ENCODE measurements at places on chromosomes 7 and 10. TPM values are rescaled to one million over a fixed set of nuclear protein-coding genes. Genes with fewer than 3 reads are reported as not detected.

GRCh38 chr7:10793995-10794775, 179.5 kb upstream of the PHF14 start:
- H3K4me3 ChIP-seq: no peak overlapping the region
- H3K27me3 ChIP-seq: no peaks in the 10 kb centered on the region
- no peaks in the 10 kb centered on the region for H3K36me3 ChIP-seq
- peaks cover 1% of the 10 kb centered on the region for H3K4me1 ChIP-seq

- H3K27me3 ChIP-seq: no peaks in the 10 kb centered on the region
- no peak for DNase-seq
- no peak overlapping the region for H3K27ac ChIP-seq
- no peak overlapping the region for H3K4me3 ChIP-seq
These were observed 81.2 kb downstream of the ZNRF2 start for GRCh38 chr7:30365621-30366020.

DNA sequence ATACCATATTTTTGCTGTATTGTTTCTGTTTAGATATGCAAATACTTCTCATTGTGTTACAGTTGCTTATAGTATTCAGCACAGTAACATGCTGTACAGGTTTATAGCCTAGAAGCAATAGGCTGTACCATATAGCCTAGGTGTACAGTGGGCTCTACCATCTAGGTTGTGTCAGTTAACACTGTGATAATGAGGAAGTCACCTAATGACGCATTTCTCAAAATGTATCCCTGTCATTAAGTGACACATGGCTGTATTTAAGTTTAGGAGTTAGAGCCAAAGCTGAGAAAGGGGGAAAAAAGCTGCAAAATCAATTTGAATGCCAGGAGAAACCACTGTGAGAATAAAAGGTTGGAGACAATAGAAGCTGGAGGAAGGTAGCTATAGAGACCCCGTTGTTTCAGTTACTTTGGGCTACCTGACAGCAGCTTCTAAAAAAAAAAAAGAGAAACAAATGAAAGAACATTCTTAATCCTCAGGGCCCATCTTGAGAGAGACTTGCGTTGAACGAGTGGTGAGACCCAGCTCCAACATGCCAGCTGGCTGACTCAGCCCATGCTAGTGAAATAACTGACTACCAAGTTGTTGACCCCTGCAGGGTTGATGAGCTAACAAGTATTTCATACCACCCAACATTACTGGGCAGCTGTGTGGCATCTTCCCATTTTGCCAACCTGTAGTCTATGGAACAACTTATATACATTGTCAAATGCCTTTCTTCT, 8.7 kb downstream of the STARD3NL start:
- H3K36me3 ChIP-seq: peaks cover 14% of the 10 kb centered on the region
- H3K4me3 ChIP-seq: no peak overlapping the region

- H3K27ac ChIP-seq: no peak overlapping the region
- DNase-seq: no peak
- H3K27me3 ChIP-seq: peaks cover 2% of the 10 kb centered on the region
- H3K36me3 ChIP-seq: no peaks in the 10 kb centered on the region
- no peak overlapping the region for H3K4me3 ChIP-seq
- H3K4me1 ChIP-seq: no peaks in the 10 kb centered on the region
These were observed 158.9 kb upstream of the ADCY1 start for GRCh38 chr7:45415265-45415664.

DNA sequence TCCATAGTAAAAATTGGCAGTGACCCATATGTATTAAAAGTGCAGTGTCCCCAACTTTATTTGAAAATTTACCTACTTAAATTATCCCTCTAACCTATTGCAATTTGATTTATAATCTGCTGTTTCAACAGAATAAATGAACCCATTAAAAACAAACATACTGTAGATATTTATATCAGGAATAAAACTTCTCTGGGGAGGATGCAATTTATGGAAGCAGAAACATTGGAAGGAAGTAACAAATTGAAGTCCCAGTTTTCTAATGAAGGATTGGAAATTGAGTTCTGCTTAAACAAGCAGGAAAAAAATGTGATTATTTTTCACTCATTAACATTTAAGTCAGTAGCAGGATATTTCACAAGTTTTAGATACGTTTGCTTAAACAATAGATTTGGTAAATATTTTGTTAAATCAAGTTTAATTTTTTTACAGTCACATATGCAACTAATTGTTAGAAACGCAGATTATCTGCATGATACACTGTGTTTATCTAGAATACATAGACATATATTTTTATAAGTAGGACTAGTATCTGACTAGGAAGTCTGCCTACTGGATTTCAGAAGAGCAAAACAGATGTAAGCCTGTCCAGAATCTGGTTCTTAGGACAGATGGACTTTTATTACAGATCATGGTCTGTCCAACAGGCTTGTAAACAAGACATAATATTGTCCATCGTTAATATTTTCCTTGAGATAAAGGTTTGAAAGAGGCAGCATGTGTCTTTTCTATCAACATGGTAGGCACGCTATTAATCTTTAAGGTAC, 5.3 kb downstream of the AGMO start:
- peaks cover 8% of the 10 kb centered on the region for H3K4me1 ChIP-seq
- no peak overlapping the region for H3K27ac ChIP-seq
- H3K36me3 ChIP-seq: no peaks in the 10 kb centered on the region
- H3K4me3 ChIP-seq: no peak overlapping the region
- no peak for DNase-seq

DNA sequence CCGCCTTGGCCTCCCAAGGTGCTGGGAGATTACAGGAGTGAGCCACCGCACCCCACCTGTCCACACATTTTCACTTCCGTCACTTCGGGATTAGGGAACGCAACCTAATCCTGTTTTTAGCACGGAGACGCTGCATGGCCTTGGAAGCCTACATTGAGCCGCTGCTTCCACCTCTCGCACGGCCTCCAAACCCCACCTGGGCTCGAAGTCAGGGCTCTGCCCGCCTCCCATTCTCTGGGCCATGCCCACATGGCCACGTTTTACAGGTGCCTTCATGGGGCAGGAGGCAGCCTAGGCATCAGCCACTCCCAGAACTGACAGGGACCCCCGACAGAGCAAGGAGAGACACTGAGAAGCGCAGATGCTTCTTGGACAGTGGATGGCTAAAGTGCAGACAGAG, 100.6 kb downstream of the OAT start:
- H3K27ac ChIP-seq: no peak overlapping the region
- no peak for DNase-seq
- H3K4me3 ChIP-seq: no peak overlapping the region
- no peaks in the 10 kb centered on the region for H3K4me1 ChIP-seq
- no peaks in the 10 kb centered on the region for H3K36me3 ChIP-seq

Gene MPP7
- 17.5 TPM for total RNA-seq

DNA sequence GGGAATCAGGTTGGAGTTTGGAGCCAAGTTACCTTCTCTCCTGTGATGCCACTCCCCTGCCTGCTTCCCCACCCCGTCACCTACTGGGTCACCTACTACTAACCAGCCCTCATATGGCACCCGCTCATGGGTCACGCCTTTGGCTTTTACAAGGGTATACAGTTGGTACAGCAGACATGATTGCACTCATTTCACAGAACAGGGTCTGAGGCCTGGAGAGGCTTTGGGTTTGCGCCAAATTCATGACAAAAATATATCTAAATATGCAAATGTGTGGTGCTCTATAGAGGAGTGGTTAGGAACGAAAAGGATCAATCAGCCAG, 10.7 kb downstream of the CRYGN start:
- H3K4me1 ChIP-seq: peaks cover 24% of the 10 kb centered on the region
- H3K27ac ChIP-seq: peak overlapping the region; percentile 97
- no peaks in the 10 kb centered on the region for H3K27me3 ChIP-seq

Gene SYCE1
- total RNA-seq: not detected

GRCh38 chr10:60964257-60965235, 20.6 kb upstream of the RHOBTB1 start:
- no peaks in the 10 kb centered on the region for H3K36me3 ChIP-seq
- peak; percentile 21 for DNase-seq
- peaks cover 6% of the 10 kb centered on the region for H3K4me1 ChIP-seq
- no peak overlapping the region for H3K4me3 ChIP-seq
- no peak overlapping the region for H3K27ac ChIP-seq

Gene SYNPO2L
- 0.07 TPM for total RNA-seq

Gene IKZF1
- 0.36 TPM for total RNA-seq

DNA sequence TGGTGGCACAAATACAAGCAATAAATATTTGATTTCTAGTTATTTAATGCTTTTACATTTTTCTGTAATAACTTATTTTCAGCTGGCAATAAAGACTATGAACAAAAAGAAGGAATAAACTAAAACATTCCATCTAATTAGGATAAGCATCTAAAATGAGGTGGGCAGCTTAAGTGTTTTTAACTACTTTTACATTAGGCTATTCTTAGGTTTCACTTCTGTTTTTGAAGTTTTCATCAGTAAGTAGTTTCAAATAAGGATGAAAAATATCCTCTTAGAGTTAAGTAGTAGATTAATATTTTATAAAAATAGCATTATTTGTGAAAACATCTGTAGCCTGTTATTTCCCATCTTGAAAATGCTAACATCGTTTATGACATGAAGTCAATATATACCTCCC, 15.9 kb downstream of the NT5C2 start:
- peaks cover 11% of the 10 kb centered on the region for H3K36me3 ChIP-seq
- DNase-seq: no peak
- H3K27me3 ChIP-seq: no peaks in the 10 kb centered on the region
- no peak overlapping the region for H3K4me3 ChIP-seq
- H3K4me1 ChIP-seq: peaks cover 2% of the 10 kb centered on the region
- no peak overlapping the region for H3K27ac ChIP-seq

Gene MKX
- total RNA-seq: 0.31 TPM

GRCh38 chr10:73877533-73878160, 3.3 kb upstream of the CAMK2G start:
- H3K36me3 ChIP-seq: peaks cover 1% of the 10 kb centered on the region
- H3K4me1 ChIP-seq: peaks cover 9% of the 10 kb centered on the region
- H3K27ac ChIP-seq: no peak overlapping the region
- H3K4me3 ChIP-seq: no peak overlapping the region

- no peak overlapping the region for H3K27ac ChIP-seq
- H3K4me1 ChIP-seq: no peaks in the 10 kb centered on the region
- no peak for DNase-seq
These were observed 19.0 kb downstream of the ADCYAP1R1 start for GRCh38 chr7:31070991-31071644.

GRCh38 chr7:41624818-41625217, 78.1 kb downstream of the INHBA start:
- no peak overlapping the region for H3K27ac ChIP-seq
- no peak for DNase-seq
- H3K36me3 ChIP-seq: no peaks in the 10 kb centered on the region
- H3K27me3 ChIP-seq: peaks cover 3% of the 10 kb centered on the region
- H3K4me3 ChIP-seq: no peak overlapping the region
- H3K4me1 ChIP-seq: peaks cover 1% of the 10 kb centered on the region

GRCh38 chr10:131047501-131047900, 264.0 kb downstream of the TCERG1L start:
- no peak overlapping the region for H3K4me3 ChIP-seq
- no peak overlapping the region for H3K27ac ChIP-seq
- no peaks in the 10 kb centered on the region for H3K4me1 ChIP-seq
- no peak for DNase-seq
- H3K27me3 ChIP-seq: peaks cover 43% of the 10 kb centered on the region

- peaks cover 3% of the 10 kb centered on the region for H3K27me3 ChIP-seq
- no peak overlapping the region for H3K4me3 ChIP-seq
- H3K4me1 ChIP-seq: peaks cover 17% of the 10 kb centered on the region
- no peak for DNase-seq
- H3K36me3 ChIP-seq: no peaks in the 10 kb centered on the region
- no peak overlapping the region for H3K27ac ChIP-seq
These were observed 71.0 kb upstream of the FAM171A1 start for GRCh38 chr10:15442056-15442455.
